ENCODE measurements at places on chromosomes 7 and 10. TPM values are rescaled to one million over a fixed set of nuclear protein-coding genes. Genes with fewer than 3 reads are reported as not detected.
A peak's percentile ranks its signal among the peaks of the same experiment; 100 is the strongest.

- H3K27me3 ChIP-seq, result no peaks in the 10 kb centered on the region
- no peak for DNase-seq
- no peak overlapping the region for H3K4me3 ChIP-seq
- H3K36me3 ChIP-seq, result peaks cover 52% of the 10 kb centered on the region
- no peaks in the 10 kb centered on the region for H3K4me1 ChIP-seq
Measured at GRCh38 chr10:101644002-101644401, 51.0 kb downstream of the FBXW4 start.

HOXA6 gene
- 4.6 TPM for total RNA-seq

- H3K27ac ChIP-seq, result no peak overlapping the region
- H3K4me1 ChIP-seq, result no peaks in the 10 kb centered on the region
- DNase-seq, result no peak
- no peaks in the 10 kb centered on the region for H3K27me3 ChIP-seq
- no peaks in the 10 kb centered on the region for H3K36me3 ChIP-seq
Measured at GRCh38 chr10:59276919-59277318, 85.4 kb downstream of the FAM13C start.

- no peaks in the 10 kb centered on the region for H3K27me3 ChIP-seq
- H3K36me3 ChIP-seq, result peaks cover 25% of the 10 kb centered on the region
- H3K27ac ChIP-seq, result no peak overlapping the region
- H3K4me3 ChIP-seq, result no peak overlapping the region
- no peaks in the 10 kb centered on the region for H3K4me1 ChIP-seq
- no peak for DNase-seq
Measured at GRCh38 chr7:104123786-104124185, 84.0 kb downstream of the ORC5 start.

ARHGAP21 gene
- total RNA-seq, result 83.1 TPM

MACC1 gene
- total RNA-seq, result 24.7 TPM

- H3K27ac ChIP-seq, result no peak overlapping the region
- no peak for DNase-seq
- H3K4me3 ChIP-seq, result no peak overlapping the region
- peaks cover 9% of the 10 kb centered on the region for H3K27me3 ChIP-seq
- H3K36me3 ChIP-seq, result no peaks in the 10 kb centered on the region
Measured at GRCh38 chr10:96488161-96488935, 25.4 kb downstream of the TLL2 start.

DNA sequence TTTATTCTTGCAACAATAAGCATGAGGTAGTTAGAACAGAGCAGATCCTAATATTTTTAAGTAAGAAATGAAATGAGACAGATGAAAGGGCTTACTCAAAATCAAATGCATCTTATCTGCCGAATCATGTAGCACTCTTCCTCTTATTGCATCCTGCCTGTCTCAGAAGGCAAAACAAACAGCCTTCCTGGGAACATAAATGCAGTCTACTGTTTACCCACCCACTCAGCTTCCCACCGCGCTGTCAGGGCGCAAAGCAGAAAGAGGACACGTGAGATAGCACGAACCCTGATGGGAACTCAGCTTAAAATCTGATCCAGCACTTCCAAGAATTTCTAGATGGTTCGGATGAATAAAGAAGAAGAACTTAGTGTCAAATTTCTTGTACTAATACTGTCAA, 114.4 kb upstream of the CDK1 start:
- peak overlapping the region; percentile 64 for H3K27ac ChIP-seq
- peaks cover 12% of the 10 kb centered on the region for H3K4me1 ChIP-seq
- no peak for DNase-seq
- no peaks in the 10 kb centered on the region for H3K36me3 ChIP-seq

GRCh38 chr7:30469303-30469702, 9.3 kb downstream of the NOD1 start:
- H3K27ac ChIP-seq, result peak overlapping the region; percentile 84
- no peaks in the 10 kb centered on the region for H3K36me3 ChIP-seq
- peak overlapping the region; percentile 6 for H3K4me3 ChIP-seq
- peaks cover 100% of the 10 kb centered on the region for H3K4me1 ChIP-seq

DNA sequence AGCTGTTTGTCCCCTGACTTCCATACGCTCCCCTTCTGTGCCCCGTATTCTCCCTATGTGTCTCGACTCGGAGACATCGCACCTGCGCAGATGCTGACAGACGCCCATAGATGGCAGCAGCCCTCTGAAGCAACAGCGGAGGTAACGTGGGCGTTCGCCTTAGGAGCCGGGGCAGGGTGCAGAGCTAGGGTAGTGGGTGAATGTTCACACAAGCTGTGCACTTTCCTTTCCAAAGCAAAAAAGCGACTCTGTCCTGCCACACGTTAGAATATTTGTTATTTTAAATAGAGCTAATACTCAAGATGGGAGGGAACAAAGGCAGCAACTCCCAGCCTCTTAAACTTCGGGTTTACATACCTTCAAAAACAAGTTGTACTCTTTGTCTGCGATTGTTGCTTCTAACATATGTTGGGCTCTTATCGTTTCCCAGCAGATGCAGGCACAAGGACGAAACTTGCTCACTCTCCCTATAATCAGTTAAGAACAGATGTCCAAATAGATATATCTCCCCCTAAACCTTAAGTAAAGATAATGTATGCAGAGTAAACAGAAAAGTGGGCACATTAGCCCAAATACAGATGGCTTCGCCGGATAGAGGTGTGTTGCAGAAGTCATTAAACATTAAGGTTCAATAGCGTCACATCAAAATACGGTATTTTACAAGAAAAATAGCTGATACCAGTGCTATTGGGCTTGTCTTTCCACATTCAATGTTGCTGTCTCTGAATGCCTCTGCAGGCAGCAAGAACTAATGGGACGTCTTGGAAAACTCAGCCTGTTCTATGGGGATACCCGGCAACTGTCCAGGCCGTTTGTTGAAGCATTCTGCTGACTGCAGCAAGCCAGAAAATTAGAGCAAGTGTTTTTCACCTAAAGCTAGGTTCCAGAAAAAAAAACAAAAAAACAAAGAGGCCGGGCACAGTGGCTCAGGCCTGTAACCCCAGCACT, 340.3 kb upstream of the PRKCQ start:
- no peaks in the 10 kb centered on the region for H3K27me3 ChIP-seq
- no peak overlapping the region for H3K4me3 ChIP-seq
- no peaks in the 10 kb centered on the region for H3K36me3 ChIP-seq

HTR7 gene
- total RNA-seq, result 0.32 TPM

GRCh38 chr10:100192350-100192749, 6.5 kb upstream of the ERLIN1 start:
- no peaks in the 10 kb centered on the region for H3K27me3 ChIP-seq
- peaks cover 75% of the 10 kb centered on the region for H3K36me3 ChIP-seq
- H3K4me3 ChIP-seq, result no peak overlapping the region
- no peak for DNase-seq

GRCh38 chr7:70893422-70893821, 238.5 kb upstream of the GALNT17 start:
- H3K27me3 ChIP-seq, result no peaks in the 10 kb centered on the region
- no peak overlapping the region for H3K27ac ChIP-seq
- no peaks in the 10 kb centered on the region for H3K4me1 ChIP-seq

COBL gene
- 27.9 TPM for total RNA-seq

GRCh38 chr7:37341033-37341630, 107.5 kb downstream of the ELMO1 start:
- H3K27me3 ChIP-seq, result no peaks in the 10 kb centered on the region
- peaks cover 49% of the 10 kb centered on the region for H3K4me1 ChIP-seq
- no peak overlapping the region for H3K4me3 ChIP-seq

DNA sequence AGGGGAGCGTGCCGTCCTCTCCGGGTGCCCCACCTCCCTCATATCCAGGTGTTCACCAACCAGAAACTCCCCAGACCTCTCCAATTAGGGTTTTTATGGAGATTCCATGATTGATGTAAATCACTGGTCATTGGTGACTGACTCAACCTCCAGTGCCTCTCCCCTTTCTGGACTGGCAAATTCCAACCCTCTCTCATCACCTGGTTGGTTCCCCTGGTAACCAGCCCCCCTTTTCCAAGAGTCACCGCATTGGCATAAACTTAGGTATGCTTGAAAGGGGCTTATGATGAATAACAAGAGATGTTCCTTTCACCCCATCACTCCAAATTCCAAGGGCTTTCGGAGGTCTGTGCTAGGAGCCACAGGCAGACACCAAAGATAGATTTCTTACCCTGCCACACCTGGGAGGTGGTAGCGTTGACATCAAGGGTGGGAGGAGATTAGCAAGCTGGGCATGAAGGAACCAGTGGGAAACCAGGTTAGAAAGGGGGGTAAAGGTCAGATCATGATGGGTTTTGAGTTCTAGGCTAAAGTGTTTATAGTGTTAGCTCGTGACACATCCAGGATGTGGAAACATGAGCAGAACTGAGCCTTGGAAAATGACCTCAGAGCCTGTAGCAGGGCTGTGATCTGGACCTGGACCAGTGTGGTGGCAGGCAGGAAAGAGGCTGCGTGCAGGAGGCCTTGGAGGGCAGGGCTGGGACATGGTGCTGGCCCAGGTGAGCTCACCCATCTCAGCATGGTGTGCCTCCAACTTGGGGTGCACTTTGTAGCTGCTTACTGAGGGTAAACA, 45.1 kb downstream of the CAMK1D start:
- no peak overlapping the region for H3K27ac ChIP-seq
- peaks cover 8% of the 10 kb centered on the region for H3K4me1 ChIP-seq
- H3K27me3 ChIP-seq, result no peaks in the 10 kb centered on the region
- H3K4me3 ChIP-seq, result no peak overlapping the region

MRLN gene
- not detected for total RNA-seq

ODAD2 gene
- 4.5 TPM for total RNA-seq

DEPP1 gene
- 108 TPM for total RNA-seq

VAX1 gene
- total RNA-seq, result not detected

DNA sequence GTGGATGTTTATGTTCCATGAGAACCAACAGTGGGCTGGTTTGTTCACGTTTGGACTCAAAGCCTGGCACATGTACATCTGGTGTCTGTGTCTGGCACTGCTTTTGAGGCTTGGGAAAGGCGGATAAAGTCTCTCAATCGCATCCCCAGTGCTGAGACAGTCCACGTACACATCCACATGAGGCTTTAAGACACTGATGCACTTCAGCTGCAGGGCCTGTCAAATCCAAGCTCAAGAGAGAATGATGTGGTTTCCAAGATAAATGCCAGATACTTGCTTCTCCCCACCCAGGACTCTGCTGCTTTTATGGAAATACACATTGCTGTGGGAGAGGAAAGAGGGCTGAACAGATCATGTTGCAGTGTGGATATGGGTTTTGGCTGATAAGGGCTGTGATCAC, 178.4 kb downstream of the ADARB2 start:
- no peaks in the 10 kb centered on the region for H3K36me3 ChIP-seq
- peaks cover 24% of the 10 kb centered on the region for H3K27me3 ChIP-seq
- DNase-seq, result no peak
- H3K4me3 ChIP-seq, result no peak overlapping the region

TMEM270 gene
- total RNA-seq, result not detected

GRCh38 chr7:17186745-17187530, 111.5 kb upstream of the AHR start:
- no peaks in the 10 kb centered on the region for H3K36me3 ChIP-seq
- peaks cover 17% of the 10 kb centered on the region for H3K4me1 ChIP-seq
- H3K4me3 ChIP-seq, result no peak overlapping the region
- DNase-seq, result no peak
- no peaks in the 10 kb centered on the region for H3K27me3 ChIP-seq
- no peak overlapping the region for H3K27ac ChIP-seq

ADCYAP1R1 gene
- total RNA-seq, result 2.9 TPM

DNA sequence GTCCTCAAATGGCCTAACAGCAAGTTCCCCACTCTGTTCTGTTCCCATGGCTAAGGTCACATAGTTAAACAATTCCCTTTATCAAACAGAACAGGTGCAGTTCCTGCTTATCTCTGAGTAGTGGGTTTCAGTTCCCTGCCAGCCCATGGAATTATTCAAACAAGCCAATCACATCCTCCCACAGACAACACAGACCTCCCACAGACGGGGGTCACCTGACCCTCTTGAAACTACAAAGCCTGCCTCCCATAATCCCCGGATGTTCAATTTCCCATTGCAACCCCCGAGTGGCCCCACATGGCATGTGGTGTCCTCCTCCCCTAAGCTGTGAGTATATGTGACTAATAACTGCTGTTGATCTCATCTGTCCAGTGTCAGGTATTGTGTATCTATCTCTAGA, 64.1 kb downstream of the TMEM168 start:
- no peak for DNase-seq
- no peak overlapping the region for H3K27ac ChIP-seq
- no peaks in the 10 kb centered on the region for H3K4me1 ChIP-seq
- no peaks in the 10 kb centered on the region for H3K27me3 ChIP-seq
- no peaks in the 10 kb centered on the region for H3K36me3 ChIP-seq
- no peak overlapping the region for H3K4me3 ChIP-seq

DNA sequence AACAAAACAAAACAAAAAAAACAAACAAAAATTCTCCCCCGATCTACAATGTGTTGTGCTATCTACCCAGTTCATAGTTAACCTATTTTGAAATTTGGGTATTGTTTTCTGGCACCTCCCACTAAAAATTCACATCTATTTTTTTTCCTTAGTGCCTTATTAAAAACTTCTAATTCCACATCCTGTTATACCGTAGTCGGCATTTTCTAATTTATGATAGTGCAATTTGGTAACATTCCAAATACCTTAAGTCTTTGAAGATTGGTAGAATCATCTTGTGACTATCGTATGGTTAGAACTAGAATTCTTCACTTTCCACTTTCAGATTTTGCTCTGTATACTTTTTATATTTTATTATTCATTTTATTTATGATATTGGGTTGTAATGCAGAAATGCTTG, 4.5 kb upstream of the NRG3 start:
- H3K4me3 ChIP-seq, result no peak overlapping the region
- H3K4me1 ChIP-seq, result peaks cover 8% of the 10 kb centered on the region
- H3K36me3 ChIP-seq, result no peaks in the 10 kb centered on the region

- H3K27ac ChIP-seq, result no peak overlapping the region
- H3K4me1 ChIP-seq, result no peaks in the 10 kb centered on the region
- H3K27me3 ChIP-seq, result no peaks in the 10 kb centered on the region
- no peak overlapping the region for H3K4me3 ChIP-seq
- peaks cover 11% of the 10 kb centered on the region for H3K36me3 ChIP-seq
Measured at GRCh38 chr7:27532314-27532713, 130.4 kb downstream of the HIBADH start.

DNA sequence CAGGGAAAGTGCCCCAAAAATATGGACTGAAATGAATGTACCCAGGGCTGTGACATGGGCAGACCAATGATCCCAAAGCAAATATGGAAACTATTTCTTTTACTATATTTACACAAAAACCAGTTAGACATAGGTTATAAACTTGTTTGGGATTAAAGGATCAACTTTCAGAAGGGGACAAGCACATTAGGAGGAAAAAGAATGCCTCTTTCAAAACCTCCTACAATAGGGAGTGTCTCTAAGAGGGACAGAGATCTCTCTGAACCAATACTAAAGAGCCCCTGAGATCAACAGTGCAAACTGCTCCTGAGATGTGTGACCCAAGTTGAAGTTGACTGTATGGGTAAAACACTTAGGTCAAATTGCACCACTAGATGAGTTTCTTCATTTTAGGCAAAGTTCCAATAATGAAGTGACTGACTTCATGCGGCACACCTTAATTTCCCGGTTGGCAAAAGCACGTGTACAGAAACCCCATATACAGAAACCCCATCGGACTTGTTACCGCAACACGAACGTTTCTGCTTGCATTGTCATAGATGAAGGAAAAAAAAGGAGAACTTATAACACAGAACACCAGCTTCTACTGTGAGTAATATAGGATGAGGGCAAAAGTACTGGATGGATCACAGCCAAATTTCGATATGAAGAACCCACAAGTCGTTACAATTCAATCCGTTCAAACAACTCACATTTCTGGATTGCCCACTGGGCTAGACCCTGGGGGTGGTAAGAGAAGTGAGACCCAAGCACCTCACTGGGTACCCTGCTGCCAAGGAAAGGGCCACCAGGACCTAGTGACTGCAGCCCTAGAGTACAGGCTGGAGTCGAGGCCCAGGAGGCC, 4.3 kb downstream of the SVIL start:
- H3K36me3 ChIP-seq, result no peaks in the 10 kb centered on the region
- H3K4me1 ChIP-seq, result peaks cover 42% of the 10 kb centered on the region

GRCh38 chr7:390761-391410, 100.9 kb downstream of the FOXL3 start:
- no peaks in the 10 kb centered on the region for H3K36me3 ChIP-seq
- no peaks in the 10 kb centered on the region for H3K27me3 ChIP-seq
- no peak overlapping the region for H3K4me3 ChIP-seq
- DNase-seq, result peak; percentile 33
- H3K4me1 ChIP-seq, result no peaks in the 10 kb centered on the region

Measured in lower lobe of right lung (tissue), 2 donors.